ENCODE measurements at places on chromosomes 1 and 21. TPM values are rescaled to one million over a fixed set of nuclear protein-coding genes. Genes with fewer than 3 reads are reported as not detected.

- peak; percentile 95 for DNase-seq
These were observed at the start of gene FNBP1L for GRCh38 chr1:93447481-93448291. FNBP1L (plus strand) TSS chr1:93448118; CDS start chr1:93448282, 164 bp downstream.

DNA sequence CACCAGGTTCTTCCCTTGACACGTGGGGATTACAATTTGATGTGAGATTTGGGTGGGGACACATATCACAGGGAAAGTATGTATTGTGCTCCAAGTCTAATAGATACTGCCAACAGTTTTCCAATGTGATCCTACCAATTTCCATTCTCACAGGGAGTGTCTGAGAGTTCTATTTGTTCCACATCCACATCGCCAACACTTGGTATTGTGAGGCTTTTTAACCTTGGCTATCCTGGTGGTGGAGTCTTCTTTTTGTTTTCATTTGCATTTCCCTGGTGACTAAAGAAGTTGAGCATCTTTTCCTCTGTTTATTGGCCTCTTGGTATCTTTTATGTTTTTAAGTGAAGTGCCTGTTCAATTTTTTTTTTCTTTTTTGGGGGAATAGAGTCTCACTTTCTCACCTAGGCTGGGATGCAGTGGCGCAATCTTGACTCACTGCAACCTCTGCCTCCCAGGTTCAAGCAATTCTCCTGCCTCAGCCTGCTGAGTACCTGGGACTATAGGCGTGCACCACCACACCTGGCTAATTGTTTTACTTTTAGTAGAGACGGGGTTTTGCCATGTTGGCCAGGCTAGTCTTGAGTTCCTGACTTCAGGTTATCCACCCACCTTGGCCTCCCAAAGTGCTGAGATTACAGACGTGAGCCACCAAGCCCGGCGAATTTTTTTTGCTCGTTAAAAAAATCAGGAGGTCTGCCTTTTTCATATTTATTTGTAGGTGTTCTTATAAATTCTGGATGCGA is 15.9 kb upstream of the PADI1 start:
- no peak for DNase-seq

DNA sequence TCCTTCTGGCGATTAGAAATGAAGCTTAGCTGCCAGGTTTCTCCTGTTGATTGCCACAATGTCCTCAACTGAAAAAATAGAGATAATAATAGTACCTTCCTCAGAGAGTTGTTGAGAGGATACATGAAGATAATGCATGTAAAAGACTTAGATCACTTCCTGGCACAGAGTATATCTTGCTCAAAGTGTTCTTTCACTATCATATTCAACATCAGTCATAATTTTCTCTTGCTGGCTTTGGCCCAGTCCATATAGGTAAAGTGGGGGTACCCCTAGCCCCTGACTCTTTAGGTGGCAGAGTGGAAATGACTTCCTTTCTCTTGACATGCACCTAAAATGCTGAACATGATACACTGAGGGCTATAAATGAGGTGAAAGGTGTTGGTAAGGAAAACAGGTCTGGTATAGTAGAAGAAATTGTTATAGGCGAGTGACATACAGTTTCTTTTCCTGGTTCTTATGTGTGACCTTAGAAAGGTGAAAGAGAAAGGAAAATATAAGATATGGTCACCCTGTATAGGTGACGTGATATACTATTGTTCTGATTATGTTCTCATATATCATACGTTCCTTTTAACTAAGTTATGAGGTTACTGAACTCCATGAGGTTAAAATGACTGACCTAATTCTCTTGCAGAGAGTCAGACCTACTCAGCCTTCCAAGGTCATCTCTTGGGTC is 209.9 kb upstream of the DEPDC1 start:
- no peak for DNase-seq

- DNase-seq, result no peak
These were observed 47.4 kb upstream of the ENAH start for GRCh38 chr1:225700164-225700821.

GRCh38 chr1:23184212-23184934 is 15.7 kb upstream of the LUZP1 start:
- DNase-seq, result peak; percentile 96

GRCh38 chr1:42680055-42680454 is 2.2 kb upstream of the YBX1 start:
- DNase-seq, result no peak

TMPRSS2 gene
- 1.6 TPM for polyA plus RNA-seq

LCE1F gene
- not detected for polyA plus RNA-seq

CAMTA1 gene
- polyA plus RNA-seq, result 519 TPM

RCSD1 gene
- 0.18 TPM for polyA plus RNA-seq

TNFRSF25 gene
- polyA plus RNA-seq, result 13.6 TPM

STX12 gene
- polyA plus RNA-seq, result 6.1 TPM

H3-3A gene
- 2,407 TPM for polyA plus RNA-seq

Data from GM23338 (cell line).